ENCODE measurements at places on chromosomes 3 and 15.

DNA sequence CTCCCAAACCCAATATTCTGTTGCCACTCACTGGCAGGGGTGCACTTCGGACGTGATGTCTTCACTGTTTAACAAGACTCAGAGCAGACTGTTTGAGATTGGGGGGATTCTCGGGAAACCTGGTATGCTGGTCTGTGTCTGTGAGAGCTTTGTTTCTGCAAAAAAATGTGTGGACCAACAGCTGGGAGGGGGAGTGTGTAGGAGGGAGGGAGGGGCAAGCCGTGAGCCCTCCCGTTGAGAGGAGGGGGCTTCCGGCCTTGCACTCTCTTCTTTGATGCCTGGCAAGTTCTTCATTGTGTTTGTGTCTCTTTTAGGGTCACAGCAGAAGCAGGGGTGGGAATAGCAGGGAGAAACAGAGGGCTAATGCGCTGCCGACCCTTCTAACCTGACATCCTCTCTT lies 74.9 kb upstream of the NDN start:
- no peaks in the 10 kb centered on the region for H3K27me3 ChIP-seq
- no peaks in the 10 kb centered on the region for H3K36me3 ChIP-seq
- no peaks in the 10 kb centered on the region for H3K4me1 ChIP-seq
- no peak overlapping the region for H3K27ac ChIP-seq
- H3K4me3 ChIP-seq = no peak overlapping the region

DNA sequence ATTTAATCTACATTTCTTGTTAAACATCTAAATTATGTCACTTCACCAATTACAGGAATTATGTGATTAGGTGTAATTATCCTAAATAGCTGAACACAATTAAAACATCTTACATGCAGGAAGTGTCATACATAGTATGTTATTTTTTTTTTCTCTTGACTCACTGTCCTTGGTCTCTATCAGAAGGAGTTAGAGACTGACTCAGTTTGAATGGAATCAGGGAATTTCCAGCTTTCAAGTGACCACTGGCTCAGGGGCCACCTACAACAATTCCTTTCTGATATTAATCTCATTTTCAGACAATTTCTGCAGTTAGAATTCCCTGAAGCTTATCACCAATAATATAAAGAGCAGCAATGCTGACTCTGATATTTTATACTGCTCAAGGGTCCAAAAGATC lies 400.7 kb downstream of the ROBO1 start:
- H3K27ac ChIP-seq = no peak overlapping the region
- H3K4me1 ChIP-seq = no peaks in the 10 kb centered on the region
- H3K4me3 ChIP-seq = no peak overlapping the region
- H3K27me3 ChIP-seq = no peaks in the 10 kb centered on the region

DNA sequence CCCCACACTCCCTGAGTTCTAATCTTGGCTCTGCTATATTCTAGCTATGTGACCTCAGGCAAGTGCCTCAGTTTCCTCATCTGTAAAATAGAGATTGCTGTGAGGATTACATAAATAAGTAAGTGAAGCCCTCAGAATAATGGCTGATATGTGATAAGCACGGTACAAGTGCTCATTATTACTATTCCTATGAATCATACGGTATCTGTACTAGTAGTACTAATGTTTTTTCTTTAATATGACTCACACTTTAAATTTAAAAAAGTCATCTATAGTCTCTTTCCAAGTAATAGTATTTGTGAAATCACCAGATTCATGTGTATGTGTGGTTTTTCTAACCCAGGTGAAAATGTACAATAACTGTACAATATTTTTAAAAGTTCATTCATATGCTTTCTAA lies 58.7 kb downstream of the CLDN11 start:
- ATAC-seq = no peak
- no peak overlapping the region for H3K4me3 ChIP-seq
- no peak overlapping the region for H3K27ac ChIP-seq
- H3K36me3 ChIP-seq = no peaks in the 10 kb centered on the region
- H3K4me1 ChIP-seq = no peaks in the 10 kb centered on the region

- no peak for ATAC-seq
- H3K27ac ChIP-seq = no peak overlapping the region
- H3K4me1 ChIP-seq = no peaks in the 10 kb centered on the region
- H3K36me3 ChIP-seq = no peaks in the 10 kb centered on the region
- no peak overlapping the region for H3K4me3 ChIP-seq
Observed at GRCh38 chr3:140580746-140581145, 97.1 kb upstream of the TRIM42 start.

GRCh38 chr3:11558002-11558401 lies 85.7 kb downstream of the VGLL4 start:
- H3K4me1 ChIP-seq = no peaks in the 10 kb centered on the region
- no peak overlapping the region for H3K27ac ChIP-seq
- no peaks in the 10 kb centered on the region for H3K27me3 ChIP-seq
- no peak overlapping the region for H3K4me3 ChIP-seq
- no peak for ATAC-seq
- peaks cover 47% of the 10 kb centered on the region for H3K36me3 ChIP-seq

DNA sequence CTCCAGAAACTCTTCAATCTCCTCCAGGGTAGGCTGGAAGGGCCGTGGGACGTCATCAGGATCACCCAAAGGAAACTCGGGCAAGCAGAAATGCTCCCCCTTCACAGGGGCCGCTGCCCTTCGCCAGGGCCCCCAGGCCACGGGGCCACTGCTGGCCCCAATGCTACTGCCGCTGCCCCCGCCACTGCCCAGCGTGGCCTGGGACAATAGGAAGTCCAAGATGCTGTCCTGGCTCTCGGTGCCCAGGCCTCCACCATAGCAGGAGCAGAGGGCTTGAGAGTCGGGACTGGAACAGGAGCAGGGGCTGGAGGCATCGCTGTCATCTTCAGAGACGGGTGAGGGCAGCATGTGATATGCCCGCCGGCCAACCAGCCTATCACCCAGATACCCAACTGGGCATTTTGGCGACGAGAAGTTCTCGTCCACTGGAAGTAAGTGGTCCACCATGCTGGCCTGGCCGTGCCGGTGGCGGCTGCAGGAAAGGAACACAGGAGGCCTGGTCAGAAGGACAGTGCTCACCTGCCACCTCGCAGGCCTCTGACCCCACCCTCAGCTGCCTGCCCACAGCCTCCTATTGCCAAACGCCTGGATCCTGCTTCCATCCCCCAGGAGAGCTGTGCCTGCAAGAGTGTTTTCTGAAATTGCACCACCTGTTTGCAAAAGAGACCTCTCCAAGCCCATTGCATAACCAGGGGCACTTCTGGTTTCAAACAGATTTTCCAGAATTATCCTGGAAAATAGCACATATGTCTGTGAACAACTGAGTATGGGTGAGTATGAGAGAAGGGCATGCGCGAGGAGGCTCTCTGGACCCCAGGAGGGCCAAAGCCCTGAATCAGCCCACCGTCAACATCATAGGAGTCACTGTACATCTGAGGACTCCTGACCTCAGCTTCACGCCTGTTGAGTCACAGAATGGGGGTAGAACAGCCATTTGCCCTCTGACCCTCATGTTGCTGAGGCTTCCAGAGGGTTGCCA lies 4.4 kb downstream of the KLF15 start:
- no peak overlapping the region for H3K27ac ChIP-seq
- H3K27me3 ChIP-seq = peaks cover 37% of the 10 kb centered on the region
- no peaks in the 10 kb centered on the region for H3K36me3 ChIP-seq
- H3K4me3 ChIP-seq = no peak overlapping the region
- ATAC-seq = no peak

DNA sequence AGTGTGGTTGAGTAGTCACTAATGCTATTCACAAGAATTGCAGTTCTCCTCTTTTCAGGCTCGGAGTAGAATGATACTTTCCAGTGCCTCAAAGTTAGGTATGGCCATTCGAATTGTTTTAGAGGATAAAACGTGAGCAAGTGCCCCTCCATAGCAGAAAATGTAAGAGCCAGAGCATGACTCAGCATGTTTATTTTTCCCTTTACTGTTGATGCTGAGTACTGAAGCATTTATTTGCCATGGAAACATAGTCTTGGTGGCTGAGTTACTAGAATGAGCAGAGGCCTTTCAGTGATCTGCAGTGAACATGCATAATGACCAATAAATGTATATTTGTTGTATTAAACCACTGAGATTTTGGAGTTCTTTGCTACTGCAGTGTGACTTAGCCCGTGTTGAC lies 540.6 kb downstream of the NLGN1 start:
- no peaks in the 10 kb centered on the region for H3K27me3 ChIP-seq
- no peak overlapping the region for H3K4me3 ChIP-seq
- no peak overlapping the region for H3K27ac ChIP-seq
- no peaks in the 10 kb centered on the region for H3K4me1 ChIP-seq
- no peaks in the 10 kb centered on the region for H3K36me3 ChIP-seq

- no peak for ATAC-seq
- H3K27ac ChIP-seq = no peak overlapping the region
- no peaks in the 10 kb centered on the region for H3K36me3 ChIP-seq
- H3K27me3 ChIP-seq = peaks cover 6% of the 10 kb centered on the region
- H3K4me1 ChIP-seq = no peaks in the 10 kb centered on the region
Observed at GRCh38 chr3:55434789-55435188, 52.3 kb downstream of the WNT5A start.

- no peaks in the 10 kb centered on the region for H3K27me3 ChIP-seq
- no peak overlapping the region for H3K27ac ChIP-seq
- H3K4me1 ChIP-seq = peaks cover 12% of the 10 kb centered on the region
- H3K36me3 ChIP-seq = peaks cover under 1% of the 10 kb centered on the region
- no peak for ATAC-seq
Observed at GRCh38 chr3:49466085-49466484, 4.0 kb upstream of the DAG1 start.

- H3K27ac ChIP-seq = peak overlapping the region; percentile 93
- no peaks in the 10 kb centered on the region for H3K27me3 ChIP-seq
Observed at GRCh38 chr3:32442766-32443165, 51.1 kb downstream of the CMTM7 start.

DNA sequence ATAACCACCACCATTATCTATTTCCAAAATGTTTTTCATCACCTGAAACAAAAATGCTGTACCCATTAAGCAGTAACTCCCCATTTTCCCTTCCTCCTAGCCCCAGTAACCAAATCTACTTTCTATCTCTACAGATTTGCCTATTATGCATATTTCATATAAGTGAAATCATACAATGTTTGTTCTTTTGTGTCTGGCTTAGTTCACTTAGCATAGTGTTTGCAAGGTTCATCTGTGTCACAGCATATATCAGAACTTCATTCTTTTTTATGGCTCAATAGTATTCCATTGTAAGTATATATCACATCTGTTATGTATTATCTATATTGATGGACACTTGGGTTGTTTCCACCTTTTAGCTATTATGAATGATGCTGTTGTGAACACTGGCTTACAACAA lies 16.7 kb upstream of the GMPPB start:
- peaks cover 42% of the 10 kb centered on the region for H3K36me3 ChIP-seq
- no peaks in the 10 kb centered on the region for H3K27me3 ChIP-seq
- H3K4me1 ChIP-seq = no peaks in the 10 kb centered on the region
- ATAC-seq = no peak
- H3K4me3 ChIP-seq = no peak overlapping the region
- H3K27ac ChIP-seq = no peak overlapping the region

- H3K27ac ChIP-seq = no peak overlapping the region
- H3K4me1 ChIP-seq = no peaks in the 10 kb centered on the region
- H3K36me3 ChIP-seq = no peaks in the 10 kb centered on the region
- no peak overlapping the region for H3K4me3 ChIP-seq
Observed at GRCh38 chr15:71434774-71435173, 319.5 kb downstream of the THSD4 start.
